ENCODE measurements at places on chromosomes 4 and X.

DNA sequence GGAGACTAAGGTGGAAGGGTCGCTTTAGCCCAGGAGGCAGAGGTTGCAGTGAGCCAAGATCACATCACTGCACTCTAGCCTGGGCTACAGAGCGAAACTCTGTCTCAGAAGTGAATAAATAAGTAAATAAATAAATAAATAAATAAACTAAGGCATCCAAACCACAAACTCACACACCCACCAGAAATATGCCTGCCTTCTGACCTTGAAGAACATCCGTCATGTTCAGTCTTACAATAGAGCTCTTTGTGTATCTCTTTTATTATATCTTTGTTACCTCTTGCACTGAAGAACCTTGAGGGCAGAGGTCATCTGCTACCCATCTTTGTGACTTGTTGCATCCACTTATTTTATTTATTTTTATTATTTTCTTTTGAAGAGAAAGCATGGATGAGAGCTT, 71.6 kb downstream of the PRRG1 start:
- DNase-seq: no peak

DNA sequence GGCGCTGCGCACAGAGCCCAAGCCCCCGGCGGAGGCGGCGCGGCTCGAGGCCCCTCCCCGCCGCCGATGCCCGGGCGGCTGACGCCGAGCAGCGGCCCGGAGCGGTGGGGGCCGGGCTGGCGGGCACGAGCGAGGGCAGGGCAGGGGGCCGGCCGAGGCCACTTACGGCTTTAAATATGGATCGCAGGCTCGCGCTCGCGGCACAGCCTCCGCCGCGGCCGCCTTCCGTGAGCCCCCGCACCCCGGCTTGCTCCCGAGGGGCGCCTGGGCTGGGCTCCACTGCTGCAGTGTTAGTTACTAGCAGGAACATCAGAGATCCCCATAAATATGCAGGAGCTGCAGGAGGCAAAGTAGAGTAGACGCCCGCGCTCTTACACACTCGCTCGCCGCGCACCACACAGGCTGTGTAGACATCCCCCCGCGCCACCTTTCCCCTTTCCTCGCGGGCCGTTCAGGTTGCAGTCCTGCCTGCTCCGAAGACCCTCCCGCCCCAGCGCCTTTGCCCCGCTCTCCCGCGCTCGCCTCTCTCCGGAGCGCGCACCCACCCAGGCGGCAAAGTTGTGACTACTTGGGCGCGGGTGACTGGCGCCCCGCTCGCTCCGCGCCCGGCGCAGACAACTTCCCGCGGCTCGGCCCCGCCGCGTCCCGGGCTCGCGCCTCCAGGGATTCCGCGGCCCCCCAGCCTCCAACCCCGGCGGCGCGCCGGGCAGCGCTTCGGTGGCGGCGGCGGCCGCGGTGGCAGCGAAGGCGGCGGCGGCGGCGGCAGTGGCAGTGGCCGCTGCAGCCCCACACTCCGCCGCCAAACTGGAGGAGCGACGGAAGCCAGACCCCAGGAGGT, 152.0 kb upstream of the SLC4A4 start:
- no peak for DNase-seq

DNA sequence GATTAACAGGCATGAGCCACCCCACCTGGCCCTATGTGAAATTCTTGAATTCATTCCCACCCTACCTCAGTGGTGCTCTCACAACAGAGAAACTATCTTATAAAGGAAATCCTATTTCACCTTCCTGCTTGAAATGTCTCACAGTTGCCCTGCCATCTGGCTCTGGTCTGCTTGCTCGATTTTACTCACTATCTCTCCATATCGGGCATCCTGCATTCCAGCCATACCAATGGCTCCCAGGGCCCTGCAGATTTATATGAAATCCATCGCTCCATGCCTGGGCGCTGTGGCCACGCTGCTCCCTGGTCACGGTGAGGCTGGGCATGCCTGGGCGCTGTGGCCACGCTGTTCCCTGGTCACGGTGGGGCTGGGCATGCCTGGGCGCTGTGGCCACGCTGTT, 15.8 kb downstream of the SORBS2 start:
- no peak for DNase-seq

GRCh38 chr4:110793381-110793801, 170.5 kb upstream of the PITX2 start:
- no peak for DNase-seq

GRCh38 chr4:168877511-168878491, 132.3 kb downstream of the CBR4 start:
- DNase-seq: no peak

DNA sequence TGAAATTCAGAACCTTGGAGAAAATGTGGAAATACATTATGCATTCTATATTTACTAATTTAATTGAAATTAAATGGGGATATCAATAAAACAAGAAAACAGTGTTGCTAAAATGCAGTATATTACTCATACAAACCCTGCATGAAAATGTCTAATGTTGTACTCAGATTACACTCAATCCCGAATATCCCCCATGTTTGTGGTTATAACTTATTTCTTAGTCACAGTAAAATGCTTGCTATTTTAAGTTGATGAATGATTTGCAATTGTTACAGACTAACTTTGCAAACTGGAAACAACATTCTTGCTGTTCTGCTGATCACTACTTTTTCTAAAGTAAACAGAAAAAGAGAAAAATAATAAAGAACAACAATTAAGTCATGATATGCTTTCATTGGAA, 33.1 kb upstream of the ANXA10 start:
- DNase-seq: no peak

GRCh38 chr4:20428436-20429160, 176.9 kb downstream of the SLIT2 start:
- DNase-seq: no peak

- DNase-seq: no peak
Observed at GRCh38 chrX:115368876-115369275, 79.4 kb downstream of the LUZP4 start.

GRCh38 chr4:101475246-101475645, 127.9 kb upstream of the PPP3CA start:
- DNase-seq: no peak

GRCh38 chrX:63652086-63652765, 132.8 kb downstream of the ARHGEF9 start:
- DNase-seq: no peak

- DNase-seq: no peak
Observed at GRCh38 chr4:72701987-72702819, 133.2 kb upstream of the ADAMTS3 start.

- no peak for DNase-seq
Observed at GRCh38 chr4:141229408-141230101, 8.9 kb downstream of the ZNF330 start.

- DNase-seq: no peak
Observed at GRCh38 chr4:113539408-113539807, 222.1 kb downstream of the CAMK2D start.

DNA sequence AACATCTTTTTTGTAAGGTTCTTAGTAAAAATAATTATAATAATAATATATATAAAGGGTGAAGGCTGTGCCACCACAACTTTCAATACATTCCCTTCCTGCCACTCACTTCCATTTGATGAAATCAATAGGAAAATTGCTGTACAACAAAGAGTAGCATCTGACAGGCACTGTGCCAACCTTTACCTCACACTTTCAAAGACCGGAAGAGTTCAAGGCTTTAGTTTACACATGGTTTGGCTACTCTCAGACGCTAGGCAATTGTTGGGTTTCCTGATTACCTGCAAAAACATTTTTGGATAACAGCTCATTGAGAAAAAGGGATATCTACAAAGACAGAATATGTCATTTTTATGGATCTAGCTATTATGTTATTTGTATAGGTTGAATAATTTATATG, 5.5 kb upstream of the ING2 start:
- no peak for DNase-seq

GRCh38 chr4:151202851-151203455, 74.0 kb upstream of the PRSS48 start:
- no peak for DNase-seq

- DNase-seq: no peak
Observed at GRCh38 chr4:6478546-6479220, 6.3 kb upstream of the PPP2R2C start.

GRCh38 chrX:132037479-132037993, 14.4 kb downstream of the STK26 start:
- DNase-seq: no peak

- DNase-seq: no peak
Observed at GRCh38 chr4:151105454-151106032, 6.1 kb downstream of the RPS3A start.

- DNase-seq: no peak
Observed at GRCh38 chr4:185685804-185686203, 126.2 kb downstream of the SORBS2 start.

DNA sequence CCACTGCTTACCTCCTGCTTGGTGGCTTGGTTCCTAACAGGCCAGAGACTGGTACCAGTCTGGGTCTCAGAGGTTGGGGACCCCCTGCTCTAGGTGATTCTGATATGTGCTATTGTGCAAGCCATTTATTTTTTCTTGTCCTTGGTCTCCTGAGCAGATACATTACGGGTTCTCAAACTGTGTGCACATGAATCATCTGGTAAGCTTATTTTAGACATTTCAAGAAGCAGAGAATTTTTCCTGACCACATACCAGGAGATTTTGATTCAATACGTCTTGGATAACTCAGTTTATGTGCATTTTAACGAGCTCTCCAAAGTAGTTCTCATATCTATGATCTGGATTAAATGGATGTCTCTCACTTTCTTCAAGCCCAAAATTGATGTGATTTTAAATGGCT, 77.2 kb downstream of the FHIP1A start:
- no peak for DNase-seq

- DNase-seq: no peak
Observed at GRCh38 chr4:125739760-125740159, 425.0 kb downstream of the FAT4 start.

DNA sequence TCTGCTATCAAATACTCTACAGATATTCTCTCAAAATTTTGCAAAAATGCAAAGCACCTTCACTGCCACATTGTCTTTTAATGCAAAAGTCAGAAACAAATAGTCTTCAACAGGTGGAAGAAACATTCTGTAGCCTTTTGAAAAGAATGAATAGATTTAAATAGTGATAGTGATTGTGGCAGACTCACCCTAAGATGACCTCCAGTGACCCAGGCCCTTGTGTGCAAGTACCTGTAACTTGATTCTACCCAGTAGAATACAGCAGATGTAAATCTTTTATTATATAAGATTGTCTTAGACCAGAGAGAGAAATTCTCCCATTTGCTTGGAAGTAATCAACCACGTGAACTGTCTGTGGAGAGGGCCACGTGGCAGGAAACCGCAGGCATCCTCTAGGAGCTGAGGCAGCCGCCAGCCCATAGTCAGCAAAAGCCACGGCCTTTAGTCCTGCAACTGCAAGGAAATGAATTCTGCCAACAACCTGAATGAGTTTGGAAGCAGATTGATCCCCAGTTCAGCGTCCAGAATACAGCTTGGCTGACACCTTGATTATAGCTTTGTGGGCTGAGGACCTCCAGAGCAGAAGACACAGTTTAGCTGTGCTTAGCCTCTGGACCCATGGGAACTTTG, 272.5 kb downstream of the ARHGAP10 start:
- DNase-seq: no peak

DNA sequence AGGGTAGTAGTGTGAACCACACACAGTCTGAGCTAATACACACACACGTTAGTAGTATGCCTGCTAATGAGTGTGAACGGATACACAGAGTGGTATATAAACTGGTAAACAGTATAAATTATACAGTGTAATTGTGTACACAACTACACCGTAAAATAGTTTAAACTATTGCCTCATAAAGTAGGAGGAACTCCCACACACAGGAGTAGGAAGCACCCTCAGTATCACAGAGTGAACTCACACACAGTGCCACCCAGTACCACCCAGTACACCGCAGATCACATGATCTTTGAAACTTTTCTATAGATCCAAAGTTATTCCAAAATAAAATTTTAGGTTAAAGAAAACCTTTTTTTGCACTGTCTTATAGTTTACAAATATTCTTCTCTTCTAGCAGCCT, 275.1 kb downstream of the ADGRA3 start:
- no peak for DNase-seq

GRCh38 chr4:114257501-114257900, 278.1 kb upstream of the ARSJ start:
- no peak for DNase-seq

- no peak for DNase-seq
Observed at GRCh38 chr4:57351731-57352130, 241.5 kb upstream of the IGFBP7 start.

DNA sequence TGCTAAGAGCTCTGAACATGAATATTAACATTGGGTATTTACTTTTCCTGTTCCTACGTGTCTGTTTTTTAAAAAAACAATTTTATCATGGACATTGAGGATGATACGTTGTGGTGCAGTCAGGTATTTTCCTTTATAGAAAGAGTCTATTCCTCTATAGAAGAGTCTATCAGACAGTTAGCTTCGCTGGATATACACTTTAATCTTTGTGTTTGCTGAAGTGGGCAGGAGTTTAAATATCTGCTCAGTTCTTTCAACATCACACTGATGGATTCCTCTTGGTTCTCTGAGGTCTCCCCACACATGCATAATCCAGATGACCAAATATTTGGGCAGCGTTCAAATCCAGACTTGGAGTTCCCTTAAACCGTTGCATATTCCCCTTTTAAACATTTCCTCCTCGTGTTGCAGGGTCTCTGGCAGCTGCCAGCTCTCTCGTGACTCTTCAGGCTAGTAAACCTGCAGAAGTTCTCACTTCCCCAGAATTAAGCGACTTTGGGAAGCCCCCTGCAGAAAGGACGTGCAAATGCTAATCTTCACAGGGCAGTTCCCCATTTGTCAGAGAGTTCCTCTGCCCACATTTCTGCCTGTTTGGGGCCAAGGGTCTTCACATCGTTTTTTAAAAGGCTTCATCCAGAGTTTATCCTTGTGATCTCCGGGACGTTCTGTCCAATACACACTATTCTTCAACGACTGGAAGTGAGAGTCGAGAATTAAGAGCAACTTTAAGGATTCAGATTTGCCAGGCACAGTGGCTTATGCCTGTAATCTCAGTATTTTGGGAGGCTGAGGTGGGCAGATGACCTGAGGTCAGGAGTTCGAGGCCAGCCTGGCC, 20.5 kb upstream of the DHRSX start:
- no peak for DNase-seq

DNA sequence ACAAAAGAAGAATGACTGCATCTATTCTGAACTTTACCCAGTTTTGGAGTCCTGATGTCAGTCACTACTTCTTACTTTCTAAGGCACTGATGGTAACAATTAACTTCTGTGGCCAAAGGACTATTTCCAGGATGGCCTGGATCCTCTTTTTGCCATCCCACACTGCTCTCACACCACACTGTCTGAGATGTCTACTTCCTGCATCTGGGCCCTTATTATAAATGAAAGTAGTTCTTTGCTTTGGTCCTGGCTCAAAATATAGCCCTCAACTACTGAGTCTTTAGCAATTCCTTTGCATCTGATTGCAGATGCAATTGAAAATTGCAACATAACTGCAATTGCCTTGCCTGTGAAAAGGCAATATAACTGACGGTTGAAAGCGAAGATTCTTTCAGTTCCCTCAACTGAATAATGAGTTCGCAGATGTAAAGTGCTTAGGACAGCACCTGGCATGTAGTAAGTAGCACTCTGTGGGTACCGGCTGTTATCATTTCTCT, 44.2 kb downstream of the COQ2 start:
- no peak for DNase-seq

GRCh38 chr4:165851256-165851655, 21.8 kb upstream of the TLL1 start:
- DNase-seq: no peak
